Smooth muscle cell of bladder (primary cell): ENCODE measurements at places on chromosomes 4 and X. TPM values are rescaled to one million over a fixed set of nuclear protein-coding genes. Genes with fewer than 3 reads are reported as not detected.

Gene RAB41
- total RNA-seq: not detected in 2 replicates

Gene ACSL4
- total RNA-seq: 142 and 246 TPM in 2 replicates

Gene DMRTC1
- not detected in 2 replicates for total RNA-seq

Gene GAK
- 49.6 and 59.4 TPM in 2 replicates for total RNA-seq

Gene PNPLA4
- 13.7 and 18.5 TPM in 2 replicates for total RNA-seq

Gene MMGT1
- total RNA-seq: 5.4 and 6.5 TPM in 2 replicates

Gene KCND1
- 0.28 and 1.0 TPM in 2 replicates for total RNA-seq

Gene OCRL
- 16.1 and 19.0 TPM in 2 replicates for total RNA-seq

Gene ASB9
- 0.55 and 0.57 TPM in 2 replicates for total RNA-seq

Gene MAGEA8
- not detected in 2 replicates for total RNA-seq
